ENCODE measurements at places on chromosomes 16 and 17.
A peak's percentile ranks its signal among the peaks of the same experiment; 100 is the strongest.

- no peak for DNase-seq
These were observed 533 bp downstream of the RASD1 start for GRCh38 chr17:17495536-17496188.

DNA sequence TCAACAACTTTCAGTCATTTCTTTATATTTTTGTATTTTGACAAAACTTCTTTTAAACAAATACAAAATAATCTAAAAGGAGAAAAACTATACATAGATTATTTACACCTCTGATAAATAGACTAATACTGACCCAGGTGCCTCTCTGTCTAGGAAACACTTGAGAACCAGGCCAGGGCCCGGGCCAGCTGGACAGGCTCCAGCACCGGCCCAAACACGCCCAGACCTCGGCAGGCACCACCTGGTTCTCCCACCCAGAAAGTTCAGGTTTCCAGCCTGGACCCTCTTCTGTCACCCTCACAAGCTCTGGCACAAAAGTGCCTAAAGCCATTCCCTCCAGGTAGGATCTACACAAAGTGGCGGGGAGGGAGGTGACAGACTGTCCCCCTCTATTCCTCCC is 97.0 kb upstream of the DNAH17 start:
- DNase-seq = no peak

DNA sequence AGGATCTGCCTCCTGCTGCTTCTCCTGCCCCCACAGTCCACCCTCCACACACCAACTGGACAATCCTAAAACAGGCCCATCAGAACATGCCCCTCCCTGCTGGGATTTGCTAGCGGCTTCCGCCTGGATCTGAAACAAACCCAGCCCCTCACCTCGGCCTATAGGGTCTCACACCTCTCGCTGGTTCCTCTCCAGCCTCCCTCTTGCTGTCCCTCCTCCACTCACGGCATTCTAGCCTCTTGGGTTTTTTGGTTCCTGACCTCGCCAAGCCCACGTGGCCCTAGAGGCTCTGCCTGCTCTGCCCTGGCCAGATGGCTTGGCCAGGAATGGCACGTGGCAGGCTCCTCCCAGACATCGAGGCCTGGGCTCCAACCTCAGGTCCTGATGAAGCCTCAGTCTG is 15.7 kb upstream of the MTSS2 start:
- DNase-seq = no peak

- DNase-seq = no peak
These were observed 110.2 kb upstream of the NLRP1 start for GRCh38 chr17:5694551-5694950.

GRCh38 chr17:9850151-9850550 is 24.4 kb downstream of the GLP2R start:
- DNase-seq = no peak

DNA sequence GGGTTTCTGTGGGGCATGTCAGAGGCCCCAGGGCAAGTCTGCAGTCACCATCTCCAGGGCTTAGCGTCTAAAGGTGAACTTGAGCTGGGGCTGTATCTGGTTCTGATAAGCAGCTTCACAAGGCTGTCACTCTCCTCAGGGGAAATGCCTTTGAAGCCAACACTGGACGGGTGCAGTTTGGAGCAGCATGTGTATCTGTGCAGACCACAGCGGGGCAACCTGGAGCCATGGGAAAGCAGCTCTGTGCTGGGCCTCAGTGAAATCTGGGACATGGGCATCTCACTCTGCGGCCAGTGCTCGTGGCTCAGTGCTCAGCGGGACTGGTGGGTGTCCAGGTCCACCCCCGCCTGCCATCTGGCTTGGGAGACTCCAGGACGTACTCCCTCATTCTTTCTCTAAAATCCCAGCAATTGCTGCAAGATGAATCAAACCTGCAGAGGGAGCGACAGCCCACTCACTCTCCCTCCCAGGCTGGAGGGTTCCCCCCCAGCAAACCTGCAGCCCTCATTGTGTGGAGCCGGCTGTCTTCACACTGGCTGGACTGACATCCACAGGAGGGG is 63.5 kb downstream of the PRMT7 start:
- DNase-seq = no peak

DNA sequence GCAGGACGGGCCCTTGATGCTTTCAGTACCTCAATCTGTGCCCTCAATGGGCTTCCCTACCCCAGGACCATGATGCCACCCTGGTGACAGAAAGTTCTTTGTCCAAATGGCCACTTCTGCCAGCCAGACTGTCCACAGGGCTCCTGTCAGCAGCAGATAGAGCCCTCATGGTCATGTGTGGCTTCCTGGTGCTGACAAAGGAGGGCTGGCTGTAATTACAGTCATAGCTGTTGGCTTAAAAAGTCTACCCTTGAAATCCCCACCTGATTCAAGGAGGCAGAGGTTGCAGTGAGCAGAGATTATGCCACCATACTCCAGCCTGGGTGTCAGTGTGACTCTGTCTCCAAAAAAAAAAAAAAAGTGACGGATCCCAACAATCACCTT is 3.3 kb downstream of the TRPV2 start:
- no peak for DNase-seq

DNA sequence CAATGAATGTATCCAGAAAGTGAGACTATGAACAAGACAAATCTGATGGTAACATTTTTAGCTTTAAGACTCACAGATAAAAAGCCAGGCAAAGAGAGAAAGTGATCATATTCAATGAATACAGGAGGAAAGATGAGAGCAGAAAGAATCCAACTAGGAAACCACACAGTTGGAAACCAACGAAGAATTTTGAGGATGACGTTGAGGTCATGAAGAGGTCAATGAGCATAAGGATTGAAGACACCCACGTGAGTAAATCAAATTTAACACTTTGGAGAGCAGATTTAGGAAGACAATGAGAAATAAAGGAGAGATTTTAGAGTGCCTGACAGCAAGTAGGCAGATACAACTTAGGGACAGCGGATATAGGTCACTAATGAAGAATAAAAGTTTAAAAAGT is 948.1 kb downstream of the KCNJ2 start:
- no peak for DNase-seq

DNA sequence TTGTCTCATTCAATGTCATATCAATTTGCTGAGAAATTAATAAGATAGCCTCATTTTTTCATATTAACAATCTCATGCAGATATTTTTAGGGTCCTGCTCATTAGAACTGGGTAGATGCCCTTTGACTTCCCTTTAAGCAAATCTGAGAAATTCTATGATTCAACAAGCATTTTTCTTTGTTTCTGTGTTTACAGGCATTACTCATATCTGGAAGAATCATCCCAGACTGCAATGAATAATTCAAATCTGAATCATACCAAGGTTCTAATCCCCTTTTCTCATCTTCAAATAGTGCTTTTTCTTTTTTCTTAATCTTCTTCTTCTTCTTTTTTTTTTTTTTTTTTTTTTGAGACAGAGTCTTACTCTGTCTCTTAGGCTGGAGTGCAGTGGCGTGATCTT is 69.2 kb upstream of the KIFC3 start:
- DNase-seq = no peak

DNA sequence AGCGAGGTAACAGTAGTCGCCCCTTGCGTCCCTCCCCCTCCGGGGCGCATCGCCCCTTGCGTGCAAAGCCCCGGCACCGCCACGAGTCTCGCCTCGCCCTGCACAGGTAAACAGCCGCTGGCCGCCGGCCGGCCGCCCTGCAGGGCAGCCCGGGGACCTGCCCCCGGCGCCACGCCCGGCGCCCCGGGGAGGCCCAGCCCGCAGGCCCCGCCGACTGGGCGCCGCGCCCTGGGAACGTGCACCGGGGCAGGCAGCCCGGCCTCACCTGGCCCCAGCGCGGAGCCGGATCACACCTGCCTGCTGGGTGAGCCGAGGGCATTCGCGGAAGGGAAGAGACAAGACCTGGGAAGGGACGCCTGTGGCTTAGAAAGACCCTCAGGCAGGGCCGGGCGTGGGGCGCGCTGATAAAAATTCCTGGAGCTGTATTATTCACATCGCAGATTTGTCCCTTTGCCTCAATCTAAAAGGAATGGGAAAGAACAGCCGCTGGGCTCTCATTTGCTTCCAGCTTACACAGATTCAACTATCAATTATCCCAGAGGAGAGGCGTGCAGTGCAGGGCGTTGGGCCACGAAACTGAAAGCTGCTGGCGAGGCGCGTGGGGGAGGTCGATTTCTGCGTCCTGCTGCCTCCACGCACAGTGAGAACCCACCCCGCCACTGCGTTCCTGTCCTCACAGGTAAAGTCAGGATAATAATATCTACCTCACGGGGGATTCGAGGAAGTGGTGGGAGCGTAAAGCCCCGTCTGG is 451.9 kb downstream of the SLC39A11 start:
- DNase-seq = no peak

GRCh38 chr17:79838522-79839274 is 542 bp downstream of the CBX4 start:
- peak; percentile 43 for DNase-seq

GRCh38 chr17:28745786-28746411 is 2.1 kb downstream of the TRAF4 start:
- no peak for DNase-seq

GRCh38 chr17:82324566-82325285 is 7.3 kb upstream of the CD7 start:
- DNase-seq = no peak

DNA sequence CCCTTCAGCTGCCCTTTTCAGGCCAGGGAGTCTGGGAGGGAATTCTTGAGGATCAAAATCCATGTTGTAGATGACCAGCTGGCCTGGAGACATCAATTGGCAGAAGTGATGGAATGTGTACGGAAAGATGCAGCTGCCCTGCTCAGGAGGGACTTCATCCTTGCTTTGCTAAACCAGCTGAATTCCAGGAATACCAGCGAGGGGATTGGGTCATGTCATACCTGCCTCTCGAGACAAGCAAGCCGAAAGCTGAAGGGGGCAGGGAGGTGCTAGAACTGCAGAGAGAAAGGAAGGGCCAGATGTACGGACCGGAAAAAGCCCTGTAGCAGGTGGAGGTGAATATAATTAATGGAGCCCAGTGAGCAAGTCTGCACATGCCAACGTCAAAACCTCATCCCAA is 25.6 kb upstream of the NTN1 start:
- DNase-seq = no peak

DNA sequence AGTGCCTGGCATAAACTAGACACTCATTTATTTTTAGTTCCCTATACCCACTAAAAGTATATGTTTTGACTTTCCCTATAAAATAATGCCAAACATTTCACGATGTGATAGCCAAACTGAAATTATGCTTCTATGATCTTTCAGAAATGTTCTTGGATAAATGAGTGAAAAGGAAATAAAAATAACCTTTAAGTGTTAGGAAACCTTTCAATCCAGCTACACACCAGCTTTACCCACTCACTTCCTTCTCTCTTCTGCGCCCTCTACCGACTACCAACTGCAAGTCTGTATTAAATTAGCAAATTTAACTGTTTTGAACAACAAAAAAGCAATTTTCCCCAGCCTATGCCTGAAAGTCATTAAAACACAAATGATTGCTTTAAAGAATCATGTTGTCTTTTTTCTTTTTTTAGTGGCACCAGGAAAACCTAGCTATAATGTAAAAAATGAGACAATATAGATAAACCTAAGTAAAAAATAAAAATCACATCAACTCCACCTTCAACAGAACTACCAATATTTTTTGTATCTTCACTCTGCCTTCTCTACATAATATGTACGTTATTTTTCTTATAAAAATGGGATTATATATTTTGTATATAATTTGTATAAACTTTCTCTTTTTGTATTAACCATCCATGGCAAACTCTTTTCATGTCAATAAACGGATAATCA is 13.2 kb upstream of the TMEM100 start:
- DNase-seq = peak; percentile 57

GRCh38 chr17:83062818-83063671 is 16.4 kb upstream of the METRNL start:
- DNase-seq = no peak

- DNase-seq = peak; percentile 14
These were observed 32.5 kb downstream of the UBE2O start for GRCh38 chr17:76420356-76421043.

GRCh38 chr17:63881935-63882601 is at the start of gene GH2:
GH2 (minus strand) TSS chr17:63881944; CDS start chr17:63881801, 143 bp downstream.
- DNase-seq = peak; percentile 53

- no peak for DNase-seq
These were observed 186.3 kb downstream of the CPPED1 start for GRCh38 chr16:12617401-12617819.

- no peak for DNase-seq
These were observed 2.0 kb downstream of the GPT2 start for GRCh38 chr16:46885960-46886763.

- no peak for DNase-seq
These were observed 58.9 kb downstream of the IL21R start for GRCh38 chr16:27460663-27461482.

DNA sequence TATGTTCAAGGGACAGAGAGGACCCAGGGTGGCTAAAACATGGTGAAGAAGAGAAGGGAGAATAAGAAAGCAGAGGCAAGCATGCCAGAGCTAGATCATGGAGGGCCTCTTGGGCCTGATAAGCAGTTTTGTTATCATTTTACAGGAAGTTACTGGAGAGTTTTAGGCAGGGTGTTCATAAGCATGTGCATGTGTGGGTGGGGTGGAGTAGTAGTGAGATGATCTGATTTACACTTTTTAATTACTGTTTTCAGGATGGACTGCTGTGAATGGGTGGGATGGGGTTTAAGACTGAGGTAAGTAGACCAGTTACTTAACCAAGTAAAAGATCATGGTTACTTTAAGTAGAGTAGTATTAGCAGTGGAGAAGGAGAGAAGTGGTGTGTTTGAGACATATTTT is 173.6 kb downstream of the PHKB start:
- no peak for DNase-seq

DNA sequence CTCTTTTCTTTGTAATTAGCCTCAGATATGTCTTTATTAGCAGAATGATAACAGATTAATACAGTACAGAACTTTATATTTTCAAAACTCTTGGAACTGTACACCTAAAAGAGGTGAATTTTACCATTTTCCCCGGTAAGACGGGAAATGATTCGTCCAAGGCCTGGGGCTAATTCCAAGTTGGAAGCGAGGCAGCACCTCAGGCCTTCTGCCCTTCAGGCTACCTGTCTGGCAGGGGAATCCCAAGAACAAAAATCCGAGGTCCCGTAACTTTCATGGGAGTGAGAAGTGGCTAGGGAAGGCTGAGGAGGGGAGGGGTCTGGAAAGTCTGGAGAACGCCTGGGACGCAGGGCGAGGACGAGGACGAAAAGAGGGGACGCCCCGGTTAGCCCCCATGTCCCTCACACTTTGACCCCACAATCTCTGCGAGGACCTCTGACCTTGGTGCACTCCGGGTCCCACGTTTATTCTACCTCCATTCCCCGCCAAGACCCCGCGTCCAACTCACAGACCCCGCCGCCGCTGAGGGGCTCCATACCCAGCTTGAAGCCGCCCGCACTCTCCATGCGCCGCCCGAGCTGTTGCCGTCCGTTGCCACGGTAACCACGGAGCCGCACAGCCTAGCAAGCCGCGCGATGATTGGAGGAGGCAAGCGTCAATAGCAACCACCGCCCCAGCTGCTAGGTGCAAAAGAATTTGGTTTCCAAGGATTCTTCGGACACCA is at the start of gene HYDIN:
Gene HYDIN (minus strand): TSS at position 601 of the 724 bp plus-strand sequence. CDS start 43,827 bp downstream, outside the sequence.
- DNase-seq = no peak

DNA sequence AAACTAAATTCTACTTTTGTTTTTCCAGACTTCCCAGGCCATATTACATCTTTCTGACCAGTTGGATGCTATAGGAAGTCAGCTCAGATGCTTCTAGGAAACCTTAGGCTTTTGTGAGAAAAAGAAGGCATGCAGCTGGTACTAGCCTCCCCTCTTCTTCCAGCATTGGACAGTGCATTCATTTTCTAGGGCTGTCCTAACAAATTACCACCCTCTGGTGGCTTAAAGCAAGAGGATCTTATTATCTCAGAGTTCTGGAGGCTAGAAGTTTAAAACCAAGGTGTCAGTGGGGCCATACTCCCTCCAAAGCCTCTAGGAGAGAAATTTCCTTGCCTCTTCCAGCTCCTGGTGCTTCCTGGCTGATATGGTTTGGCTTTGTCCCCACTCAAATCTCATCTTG is 467.8 kb downstream of the SLC39A11 start:
- DNase-seq = no peak

Data from MM.1S (cell line).